ENCODE measurements at places on chromosomes 4 and X.

GRCh38 chr4:38980903-38981676 is 51.1 kb downstream of the TMEM156 start:
- DNase-seq: no peak

GRCh38 chr4:147518846-147519767 is 38.2 kb downstream of the EDNRA start:
- DNase-seq: no peak

DNA sequence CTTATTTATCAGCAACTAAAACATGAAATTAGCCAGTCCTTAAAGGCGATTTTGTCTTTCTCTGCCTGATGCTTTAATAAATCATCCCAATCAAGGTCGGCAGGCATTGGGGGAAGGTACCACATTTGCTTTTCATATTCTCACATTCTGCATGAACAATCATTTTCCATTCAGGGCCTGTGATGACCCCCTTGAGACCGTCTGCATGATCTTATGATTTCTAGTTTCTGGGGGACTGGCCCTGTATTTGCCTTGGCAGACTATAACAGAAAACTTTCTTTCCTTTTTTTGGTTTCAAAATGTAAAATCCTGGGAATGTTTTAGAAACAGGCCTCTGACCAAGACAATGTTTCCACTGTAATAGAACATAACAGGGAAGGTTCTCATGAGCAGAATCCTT is 296.8 kb downstream of the IDS start:
- DNase-seq: no peak

- DNase-seq: no peak
Measured at GRCh38 chr4:142585411-142585810, 260.7 kb downstream of the INPP4B start.

DNA sequence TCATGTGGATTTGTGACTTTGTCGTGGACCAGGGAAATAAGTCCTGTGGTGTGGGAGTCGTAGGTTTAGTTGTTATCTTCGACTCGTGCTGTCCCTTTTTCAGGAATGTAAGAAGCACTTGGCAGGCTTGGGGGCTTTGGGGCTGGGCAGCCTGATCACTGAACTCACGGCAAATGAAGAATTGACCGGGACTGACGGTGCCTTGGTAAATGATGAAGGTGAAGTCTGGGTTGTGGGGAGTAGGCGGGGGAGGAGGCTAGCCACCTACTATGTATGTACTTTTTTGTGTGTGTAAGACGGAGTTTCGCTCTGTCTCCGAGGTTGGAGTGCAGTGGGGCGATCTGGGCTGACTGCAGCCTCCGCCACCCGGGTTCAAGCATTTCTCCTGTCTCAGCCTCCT is 1.2 kb downstream of the TAF1 start:
- DNase-seq: no peak

DNA sequence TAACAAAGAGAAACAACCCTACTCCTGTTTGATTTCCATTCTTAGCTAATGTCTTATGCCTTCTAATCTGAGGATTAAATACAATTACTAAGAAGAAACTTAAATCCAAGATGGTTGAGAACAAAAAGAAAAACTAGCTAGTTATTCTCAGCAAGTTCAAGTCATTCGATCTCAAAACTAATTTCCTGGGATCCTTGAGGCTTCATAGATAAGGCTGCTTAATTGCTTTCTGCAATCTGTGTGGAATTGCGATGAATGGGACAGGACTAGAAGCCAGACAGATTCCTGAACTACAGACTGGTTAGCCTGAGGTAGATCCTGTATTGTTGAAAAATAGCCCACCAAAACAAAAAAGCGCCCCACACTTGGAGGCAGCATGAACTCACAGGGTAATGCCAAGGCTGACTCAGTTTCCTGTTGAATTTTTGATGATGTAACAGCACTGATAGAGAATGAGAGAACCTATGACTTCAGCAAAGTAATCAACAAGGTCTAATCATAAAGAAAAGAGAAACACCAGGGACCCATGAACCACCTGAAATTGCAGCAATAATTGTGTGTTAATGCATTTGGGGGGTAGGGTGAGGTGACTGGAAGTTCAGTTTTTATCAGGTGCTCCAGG is 33.9 kb downstream of the KLHL15 start:
- DNase-seq: no peak

DNA sequence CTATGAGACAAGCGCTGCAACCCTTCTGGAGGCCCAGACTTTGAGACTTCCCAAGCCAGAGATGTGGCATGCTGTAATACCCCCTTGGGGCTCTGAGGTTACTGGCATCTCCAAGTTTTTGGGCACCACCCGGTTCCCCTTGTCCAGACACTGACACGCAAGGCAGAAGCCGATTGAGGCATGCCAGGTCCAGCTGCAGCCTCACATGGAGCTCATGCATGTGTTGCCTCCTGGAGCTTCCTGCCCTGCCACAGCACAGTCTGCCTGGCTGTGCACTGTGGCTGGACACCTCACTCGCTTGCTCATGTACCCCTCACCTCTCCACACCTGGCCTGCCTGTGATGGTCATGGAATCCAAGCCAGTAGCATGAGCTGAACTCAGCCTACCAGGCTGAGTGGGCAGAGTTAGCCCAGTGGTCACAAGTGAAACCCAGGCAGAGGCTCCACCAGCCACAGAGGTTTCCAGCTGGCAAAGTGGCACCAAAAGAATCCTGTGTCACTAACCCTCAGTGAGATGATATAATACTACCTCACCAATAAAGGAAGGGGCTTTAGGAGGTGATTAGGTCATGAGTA is 789.2 kb upstream of the INTU start:
- DNase-seq: no peak

DNA sequence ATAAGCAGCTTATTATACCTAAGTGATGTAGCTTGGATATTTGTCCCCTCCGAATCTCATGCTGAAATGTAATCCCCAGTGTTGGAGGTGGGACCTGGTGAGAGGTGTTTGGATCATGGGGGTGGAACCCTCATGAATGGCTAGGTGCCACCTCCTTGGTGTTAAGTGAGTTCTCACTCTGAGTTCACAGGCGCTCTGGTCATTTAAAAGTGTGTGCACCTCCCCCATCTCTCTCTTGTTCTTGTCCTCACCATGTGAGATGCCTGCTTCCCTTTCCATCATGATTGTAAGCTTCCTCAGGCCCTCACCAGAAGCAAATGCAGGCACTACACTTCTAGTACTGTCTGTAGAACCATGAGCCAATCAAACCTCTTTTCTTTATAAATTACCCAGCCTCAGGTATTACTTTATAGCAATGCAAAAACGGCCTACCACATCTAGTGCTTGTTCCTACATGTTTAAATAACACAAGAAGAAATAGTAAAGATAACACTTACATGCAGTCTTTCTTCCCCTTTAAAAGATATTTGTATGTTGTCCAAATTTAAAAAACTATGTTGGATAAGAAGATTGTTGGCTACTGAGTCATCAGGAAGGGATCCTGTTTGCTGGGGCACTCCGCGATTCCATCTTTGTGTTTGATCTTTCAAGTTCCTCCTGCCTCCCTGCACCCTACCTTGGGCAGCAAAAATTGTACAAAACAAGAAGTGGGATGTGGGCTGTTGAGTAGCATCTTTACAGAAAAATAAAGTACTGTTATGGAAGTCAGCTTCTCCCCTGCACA is 29.7 kb downstream of the PPP1R2C start:
- no peak for DNase-seq

GRCh38 chr4:66964467-66964866 is 580.8 kb downstream of the CENPC start:
- no peak for DNase-seq

DNA sequence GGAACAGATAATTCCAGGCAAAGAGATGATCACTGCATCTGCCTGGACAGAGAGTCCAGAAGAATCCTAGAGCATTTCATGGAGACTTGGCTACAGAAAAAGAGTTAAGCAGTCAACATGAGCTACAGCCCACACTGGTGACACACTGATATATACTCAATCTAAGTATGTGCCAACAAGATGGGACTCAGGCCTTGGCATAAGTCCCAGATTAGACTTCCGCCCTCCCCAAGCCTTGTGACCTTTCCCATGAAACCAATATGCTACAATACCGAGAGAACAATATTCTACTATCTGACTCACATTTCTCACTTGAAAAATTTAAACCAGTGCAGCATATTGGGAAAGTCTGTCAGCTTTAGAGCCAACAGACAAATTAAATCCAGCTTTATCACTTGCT is 65.7 kb upstream of the SLITRK2 start:
- no peak for DNase-seq

- no peak for DNase-seq
Measured at GRCh38 chrX:154990496-154990895, 32.0 kb downstream of the F8 start.

DNA sequence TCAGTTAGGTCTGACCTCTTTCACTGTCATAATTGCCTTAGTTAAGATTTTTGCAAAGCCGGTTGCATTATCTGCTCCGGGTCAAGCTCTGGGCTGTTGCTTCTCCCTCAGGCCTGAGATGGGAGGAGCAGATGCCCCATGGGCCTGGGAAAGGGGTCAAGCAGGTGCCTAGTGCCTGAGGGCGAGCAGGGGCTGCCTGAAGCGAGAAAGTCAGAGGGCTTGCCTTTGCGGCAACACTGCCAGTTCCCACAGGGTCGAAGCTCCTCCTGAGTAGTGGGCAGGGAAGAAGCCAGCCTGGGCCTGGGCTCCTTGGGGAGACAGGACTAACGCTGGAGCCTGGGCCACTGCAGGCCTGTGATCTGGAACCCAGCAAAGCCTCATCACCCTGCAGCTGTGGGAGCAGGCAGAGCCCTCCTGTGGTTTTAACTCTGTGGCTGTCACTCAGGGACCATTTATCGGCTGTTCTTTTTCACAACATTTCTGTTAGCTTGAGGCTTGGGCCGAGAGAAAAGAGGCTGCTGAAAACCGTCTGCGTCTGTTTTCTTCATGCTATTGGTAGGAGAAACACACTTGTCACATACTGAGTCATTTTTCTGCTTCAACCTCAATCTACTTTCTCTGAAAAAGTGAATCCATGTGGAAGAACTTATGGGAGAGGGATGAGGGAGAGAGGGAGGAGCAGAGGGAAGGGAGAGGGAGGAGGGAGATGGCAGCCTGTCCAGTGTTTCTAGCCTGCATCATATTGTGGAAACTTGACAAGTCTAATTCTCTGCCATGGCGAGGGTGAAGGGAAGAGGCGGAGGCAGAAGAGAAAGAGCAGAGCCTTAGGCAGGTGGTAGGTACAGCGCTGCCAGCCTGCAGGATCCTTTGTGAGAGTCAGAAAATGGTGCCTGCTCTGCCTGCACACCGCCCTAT is 68.4 kb downstream of the RHOH start:
- DNase-seq: no peak

- DNase-seq: no peak
Measured at GRCh38 chrX:43005561-43005960, 227.6 kb upstream of the PPP1R2C start.

DNA sequence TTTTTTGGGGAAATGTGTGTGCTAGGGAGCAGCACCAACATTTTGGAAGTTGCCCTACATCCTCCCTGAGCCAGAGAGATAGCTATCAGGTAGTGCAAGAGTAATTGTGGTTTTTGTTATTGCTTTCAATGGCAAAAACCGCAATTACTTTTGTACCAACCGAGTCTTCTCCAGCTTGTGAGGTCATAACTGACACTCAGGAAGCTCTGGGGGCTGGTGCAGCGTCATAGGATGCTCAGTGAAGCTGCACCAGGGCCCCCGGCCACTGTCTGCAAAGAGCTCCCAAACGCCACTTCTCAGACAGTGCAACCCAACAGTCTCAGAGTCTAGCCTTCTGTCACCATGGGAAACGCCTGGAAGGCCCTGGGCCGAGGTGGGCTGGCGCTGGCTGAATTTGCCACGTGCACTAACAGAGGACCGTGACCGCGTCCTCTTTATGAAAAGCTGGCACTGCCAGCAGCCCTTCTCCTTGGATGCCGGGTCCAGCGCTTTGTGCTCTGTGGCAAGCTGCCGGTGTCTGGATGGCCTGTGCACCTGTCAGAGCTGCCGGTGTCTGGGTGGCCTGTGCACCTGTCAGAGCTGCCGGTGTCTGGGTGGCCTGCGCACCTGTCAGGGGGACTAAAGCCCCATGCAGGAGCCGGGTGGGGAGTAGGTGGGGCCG is 19.4 kb downstream of the SH3TC1 start:
- no peak for DNase-seq

- no peak for DNase-seq
Measured at GRCh38 chr4:153232768-153233167, 28.5 kb downstream of the TRIM2 start.

- no peak for DNase-seq
Measured at GRCh38 chr4:108192056-108192455, 23.3 kb upstream of the LEF1 start.

GRCh38 chrX:103635436-103635835 is 6.7 kb downstream of the TCEAL1 start:
- DNase-seq: no peak

DNA sequence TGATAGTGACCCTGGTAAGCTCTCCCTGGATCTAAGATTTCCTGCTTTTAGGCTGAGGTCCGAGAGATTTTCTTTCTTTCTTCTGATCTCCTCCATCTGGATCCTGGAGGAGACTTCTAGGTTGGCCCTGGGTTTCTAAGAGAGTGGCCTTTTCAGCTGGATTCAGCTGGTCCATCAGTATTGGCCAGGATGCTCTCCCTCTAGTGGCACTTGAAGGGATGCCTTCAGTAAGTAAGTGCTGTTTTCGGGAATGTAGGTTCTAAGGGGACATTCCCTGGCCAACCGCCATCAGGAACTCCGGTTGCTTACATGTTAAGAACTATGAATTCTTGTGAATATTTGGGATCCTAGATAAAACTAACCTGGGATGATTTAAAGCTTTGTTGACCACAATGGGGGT is 56.9 kb downstream of the SERTM2 start:
- DNase-seq: no peak

DNA sequence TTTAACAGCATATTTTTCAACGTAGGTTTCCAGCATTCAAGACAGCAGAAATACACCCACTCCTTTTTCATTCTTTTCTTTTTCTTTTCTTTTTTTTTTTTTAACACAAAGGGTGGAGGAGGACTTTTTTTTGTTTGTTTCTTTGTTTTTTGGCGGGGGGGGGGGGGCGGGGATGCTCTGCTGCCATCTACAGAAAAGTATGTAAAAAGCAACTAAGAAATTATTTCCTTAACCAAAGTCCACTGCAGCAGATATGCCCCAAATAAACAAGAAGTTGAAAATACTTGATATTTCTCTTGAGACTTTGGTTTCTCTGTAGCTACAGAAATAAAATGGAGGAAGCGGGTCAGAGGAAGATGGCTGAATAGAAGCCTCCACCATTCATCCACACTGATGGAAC is 63.2 kb upstream of the PBDC1 start:
- no peak for DNase-seq

- no peak for DNase-seq
Measured at GRCh38 chr4:76697129-76697803, 200.7 kb downstream of the SOWAHB start.

DNA sequence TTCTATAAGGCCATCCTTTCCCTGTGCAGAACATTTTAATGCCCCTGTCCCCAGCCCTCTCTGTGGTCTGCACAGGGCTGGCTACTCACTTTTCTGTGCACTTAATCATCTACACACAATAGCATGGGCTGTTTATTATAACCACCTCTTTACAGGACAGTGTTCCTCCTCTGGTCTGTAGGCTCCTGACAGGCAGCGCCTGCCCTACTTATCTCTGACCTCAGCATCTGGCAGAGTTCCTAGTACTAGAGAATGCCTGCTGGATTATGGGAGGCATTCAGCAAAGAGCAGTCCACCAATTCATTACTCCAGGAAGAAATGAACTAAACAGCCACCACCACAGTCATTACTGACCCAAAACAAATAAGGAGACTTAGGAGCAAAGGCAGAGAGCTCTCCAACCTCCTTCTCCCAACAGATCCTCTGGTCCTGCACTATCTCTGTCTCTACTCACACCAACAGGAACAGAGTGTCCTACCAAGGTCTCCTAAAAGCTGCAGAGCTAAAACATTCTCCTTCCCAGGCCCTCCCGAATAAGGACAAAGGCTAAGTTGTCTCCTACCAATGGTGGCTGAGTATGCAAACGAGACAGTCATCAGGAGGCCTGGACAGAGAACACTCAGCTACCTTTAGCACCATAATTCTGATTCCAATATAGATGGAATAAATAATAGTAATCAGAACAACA is 279.2 kb downstream of the QDPR start:
- DNase-seq: no peak

All from activated gamma-delta T cell (primary cell).